Effector CD8-positive, alpha-beta T cell (primary cell): ENCODE measurements at places on chromosomes 3 and 15.

DNA sequence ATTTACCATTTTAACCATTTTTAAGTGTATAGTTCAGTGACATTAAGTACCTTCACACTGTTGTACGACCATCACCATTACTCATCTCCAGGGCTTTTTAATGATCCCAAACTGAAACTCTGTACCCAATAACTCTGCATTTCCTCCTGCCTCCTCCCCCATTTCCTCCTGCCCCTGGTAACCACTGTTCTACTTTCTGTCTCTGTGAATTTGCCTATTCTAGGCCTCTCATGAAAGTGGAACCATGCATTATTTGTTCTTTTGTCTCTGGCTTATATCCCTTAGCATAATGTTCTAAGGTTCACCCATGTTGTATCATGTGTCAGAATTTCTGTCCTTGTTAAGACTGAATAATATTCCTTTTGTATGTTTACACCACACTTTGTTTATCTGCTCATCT, 154.2 kb downstream of the MECOM start:
- no peak for DNase-seq

DNA sequence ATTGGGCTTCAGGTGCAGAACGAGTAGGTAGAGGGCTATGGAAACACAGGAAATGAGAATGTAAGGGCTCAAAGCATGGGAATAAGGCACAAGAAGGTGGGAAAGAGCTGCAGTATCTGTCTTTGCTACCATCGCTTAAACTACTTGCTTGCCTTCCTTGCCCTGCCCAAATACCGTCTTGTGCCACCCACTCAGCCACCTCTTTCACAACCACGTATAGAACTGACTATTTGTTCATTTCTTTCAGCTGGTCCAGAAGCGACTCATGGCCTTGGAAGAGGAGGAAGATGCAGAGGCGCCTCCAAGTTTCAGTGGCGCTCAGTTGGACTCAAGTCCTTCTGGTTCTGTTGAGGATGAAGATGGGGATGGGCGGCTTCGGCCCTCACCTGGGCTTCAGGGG, 11.8 kb downstream of the LPCAT4 start:
- no peak for DNase-seq

GRCh38 chr3:177079684-177080083, 117.6 kb downstream of the TBL1XR1 start:
- no peak for DNase-seq

- DNase-seq = no peak
Measured at GRCh38 chr3:52534281-52535183, 875 bp upstream of the NT5DC2 start.

DNA sequence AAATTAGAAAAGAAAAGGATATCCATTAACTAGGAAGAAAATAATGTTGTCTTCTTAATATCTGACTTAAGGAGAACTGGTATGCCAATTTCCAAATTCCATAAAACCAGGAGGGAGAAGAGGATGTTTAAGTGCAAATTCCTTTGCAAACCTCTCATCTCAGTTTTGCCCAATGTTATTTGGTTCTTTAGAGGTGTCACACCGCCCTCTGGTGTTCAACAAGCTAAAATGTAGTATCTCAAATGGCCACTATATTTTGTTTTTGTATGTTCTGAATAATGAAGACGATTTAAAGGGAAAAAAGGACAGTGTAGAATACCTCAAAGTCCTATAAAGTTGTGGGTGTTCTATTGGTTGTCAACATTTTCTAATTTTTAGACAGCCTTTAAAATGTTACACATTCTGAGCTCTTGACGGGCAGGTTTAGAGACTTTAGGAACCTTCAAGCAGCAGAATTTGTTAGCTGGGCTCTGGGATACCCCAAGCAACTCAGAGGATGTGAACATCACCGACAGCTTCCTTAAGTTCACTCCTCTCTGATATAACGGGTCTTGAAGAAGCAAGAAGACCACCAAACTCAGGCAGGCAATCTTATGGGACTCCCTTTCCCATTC, 458.3 kb downstream of the MFSD1 start:
- DNase-seq = peak; percentile 0

GRCh38 chr15:73305331-73306211, 63.2 kb downstream of the HCN4 start:
- no peak for DNase-seq

- no peak for DNase-seq
Measured at GRCh38 chr3:109887293-109887692, 549.9 kb upstream of the DPPA4 start.

DNA sequence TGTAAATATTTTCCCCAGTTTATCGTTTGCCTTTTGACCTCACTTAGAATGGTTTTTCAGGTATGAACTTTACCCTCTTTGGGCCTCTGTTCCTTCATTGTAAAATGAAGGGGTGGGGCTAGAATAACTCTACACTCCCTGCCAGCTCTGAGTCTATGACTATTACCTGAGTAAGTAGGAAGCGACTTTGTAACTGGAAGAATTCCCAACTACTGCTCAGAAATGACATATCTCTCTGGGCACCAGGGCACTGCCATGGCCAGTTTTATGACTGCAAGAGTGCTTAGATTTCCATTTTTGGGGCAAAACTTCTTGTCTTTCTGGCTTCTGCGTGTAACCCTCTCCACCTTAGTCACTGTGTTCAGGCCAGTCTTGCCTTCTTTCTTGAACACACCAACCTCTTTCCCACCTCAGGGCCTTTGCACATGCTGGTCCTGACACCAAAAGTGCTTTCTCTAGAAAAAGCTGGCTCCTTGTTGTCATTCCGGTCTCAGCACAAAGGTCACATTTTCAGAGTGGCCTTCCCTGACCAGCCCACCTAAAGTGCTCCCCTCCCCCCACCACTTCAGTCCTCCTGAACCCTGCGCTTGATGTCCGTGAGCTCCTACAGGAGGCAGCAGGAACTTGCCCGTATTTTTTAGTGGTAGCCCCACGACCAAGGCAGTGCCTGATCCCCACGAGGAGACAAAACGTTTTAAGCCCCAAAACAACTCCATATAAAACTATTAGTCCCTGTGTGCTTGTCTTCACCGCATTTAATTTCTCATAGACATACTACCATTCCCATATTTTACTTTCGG, 25.6 kb downstream of the CDCP1 start:
- no peak for DNase-seq

DNA sequence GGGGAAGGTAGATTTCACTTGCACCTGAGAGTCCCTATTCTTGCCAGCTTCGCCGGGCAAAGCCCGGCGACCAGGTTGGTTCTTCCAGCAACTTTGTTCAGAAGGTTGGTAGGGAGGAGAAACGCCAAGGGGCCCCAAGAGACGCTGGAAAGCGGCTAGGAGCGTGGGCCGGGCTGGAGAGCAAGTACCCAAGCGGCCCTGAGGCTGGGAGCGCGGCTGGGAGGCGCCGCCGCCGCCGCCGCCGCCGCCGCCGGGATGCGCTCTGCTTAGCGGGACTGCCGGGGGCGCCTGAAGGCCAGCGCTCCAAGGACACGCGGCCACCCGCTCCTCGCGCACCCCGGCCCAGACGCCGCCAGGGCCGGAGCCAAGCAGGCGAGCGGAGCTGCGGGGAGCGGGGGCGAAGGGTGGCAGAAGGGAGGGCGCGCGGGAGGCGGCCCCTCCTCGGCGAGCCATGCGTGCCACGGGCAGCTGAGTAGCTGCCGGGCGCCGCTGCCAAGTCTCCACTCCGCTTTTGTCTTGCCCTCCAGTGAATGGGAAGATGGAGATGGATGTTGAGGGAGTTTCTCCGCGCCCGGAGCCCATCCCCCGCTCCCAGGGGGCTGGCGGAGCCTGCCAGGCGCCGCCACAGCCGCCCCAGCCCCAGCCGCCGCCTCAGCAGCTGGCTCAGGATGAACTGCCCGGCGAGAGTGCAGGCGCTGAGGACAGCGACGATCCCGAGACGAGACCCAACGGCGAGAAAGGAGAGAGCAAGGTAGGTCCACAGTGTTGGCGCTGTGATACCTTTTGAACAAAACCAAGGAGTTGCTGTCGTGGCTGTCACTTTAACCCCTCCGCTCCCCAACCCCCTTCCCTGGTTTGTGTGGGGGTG, 227.4 kb upstream of the AZI2 start:
- DNase-seq = no peak

- DNase-seq = no peak
Measured at GRCh38 chr3:43400781-43401730, 114.7 kb downstream of the SNRK start.

GRCh38 chr3:125194849-125195601, 17.5 kb downstream of the SLC12A8 start:
- DNase-seq = no peak

DNA sequence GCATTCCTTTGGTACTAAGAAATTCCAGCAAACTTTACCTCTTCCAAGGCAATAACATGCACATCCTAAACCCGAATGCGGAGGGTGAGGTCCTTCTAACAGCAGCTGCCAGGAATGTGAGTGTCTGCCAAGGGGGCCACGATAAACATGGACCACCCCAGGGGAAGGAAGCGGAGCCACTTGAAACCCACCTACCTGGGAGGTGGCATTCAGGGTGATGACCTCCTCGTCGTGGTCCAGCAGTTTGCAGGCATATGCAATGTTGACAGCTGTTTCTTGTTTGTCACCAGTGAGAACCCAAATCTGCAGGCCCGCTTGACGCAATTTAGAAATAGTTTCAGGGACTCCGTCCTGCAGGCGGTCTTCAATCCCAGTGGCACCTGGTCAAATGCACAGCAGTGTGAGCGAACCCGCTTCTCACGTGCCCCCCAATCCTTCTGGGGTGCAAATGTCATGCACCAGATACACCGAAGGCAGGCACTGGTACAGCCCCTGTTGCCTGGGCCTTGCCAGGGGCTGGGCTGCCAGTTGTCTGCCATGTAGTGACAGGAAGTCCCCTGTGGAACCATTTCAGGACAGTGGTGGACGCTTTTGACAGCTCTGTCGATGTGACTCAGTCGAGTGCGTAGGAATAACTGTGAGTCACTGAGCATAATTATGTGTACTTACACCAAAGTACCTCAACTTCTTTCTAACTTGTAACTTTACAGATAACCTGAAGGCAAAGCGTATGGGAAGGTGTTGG, 161.2 kb downstream of the ATP10A start:
- no peak for DNase-seq

GRCh38 chr15:47299846-47300434, 417.4 kb upstream of the SEMA6D start:
- no peak for DNase-seq

- no peak for DNase-seq
Measured at GRCh38 chr15:29438703-29439055, 169.1 kb upstream of the NSMCE3 start.

GRCh38 chr3:33167716-33168336, 50.8 kb downstream of the SUSD5 start:
- no peak for DNase-seq

GRCh38 chr3:196177967-196178366, 33.2 kb downstream of the ZDHHC19 start:
- no peak for DNase-seq

DNA sequence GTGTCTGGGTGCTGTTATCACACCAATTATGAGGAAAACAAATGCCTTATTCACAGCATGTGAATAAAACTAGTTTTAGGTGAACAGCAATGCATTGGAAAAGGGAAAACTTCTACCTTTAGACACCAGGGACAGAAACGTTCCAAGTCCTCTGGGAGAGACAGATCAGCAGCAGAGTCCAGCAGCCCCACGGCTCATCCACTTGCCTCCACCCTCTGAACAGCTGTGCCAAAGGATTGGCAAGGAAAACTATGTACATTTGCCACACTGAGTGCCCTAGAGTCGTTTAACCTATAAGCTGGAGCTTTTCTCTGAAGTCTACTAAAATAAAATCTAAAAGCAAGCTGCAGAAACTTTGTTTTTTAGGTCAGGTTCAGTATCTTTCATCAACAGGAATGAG, 107.7 kb upstream of the EIF1B start:
- DNase-seq = no peak

- no peak for DNase-seq
Measured at GRCh38 chr3:110414855-110415254, 656.8 kb upstream of the NECTIN3 start.

- DNase-seq = no peak
Measured at GRCh38 chr3:177529071-177529550, 331.8 kb upstream of the TBL1XR1 start.

GRCh38 chr3:122101646-122102045, 46.5 kb downstream of the CD86 start:
- DNase-seq = no peak

- no peak for DNase-seq
Measured at GRCh38 chr3:7947930-7948329, 553.7 kb upstream of the LMCD1 start.

- DNase-seq = no peak
Measured at GRCh38 chr15:41573396-41573795, 14.4 kb downstream of the TYRO3 start.

DNA sequence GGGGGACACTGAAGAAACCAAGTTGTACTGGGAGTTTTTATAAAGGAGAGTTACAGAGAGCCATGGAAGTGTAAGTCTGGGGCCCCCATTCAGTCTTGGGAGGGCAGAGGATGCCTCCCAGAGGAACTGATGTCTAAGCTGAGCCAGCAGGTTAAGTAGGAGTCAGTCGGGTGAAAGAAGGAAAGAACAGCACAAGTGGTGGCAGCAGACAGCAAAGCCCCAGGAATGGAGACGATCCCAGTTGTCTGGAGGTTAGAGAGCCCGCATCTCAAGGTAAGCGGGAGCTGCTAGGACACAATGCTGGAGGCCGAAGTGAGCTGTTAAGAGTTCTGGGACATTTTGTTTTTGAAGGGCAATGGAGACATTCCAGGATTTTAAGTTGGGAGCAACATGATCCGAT, 88.8 kb downstream of the TAMM41 start:
- DNase-seq = no peak

DNA sequence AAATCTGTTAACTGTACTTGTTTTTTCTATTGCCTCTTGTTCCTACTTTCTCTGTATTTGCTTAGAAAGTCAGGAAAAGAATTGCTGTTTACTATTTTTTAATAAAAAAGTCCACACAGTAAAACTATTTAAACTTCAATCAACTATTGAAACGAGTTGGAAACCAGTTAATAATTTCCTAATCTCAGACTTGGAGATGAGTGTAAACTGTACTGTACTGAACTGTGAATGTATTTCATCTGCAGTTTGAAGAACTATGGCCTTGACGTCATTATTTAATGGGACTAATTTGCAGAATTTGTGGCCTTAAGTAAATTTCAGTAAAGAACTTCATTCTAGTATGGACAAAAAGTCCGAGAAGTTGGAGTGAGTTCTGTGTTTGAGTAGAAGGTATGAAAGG, 89.1 kb downstream of the LRRC28 start:
- no peak for DNase-seq

DNA sequence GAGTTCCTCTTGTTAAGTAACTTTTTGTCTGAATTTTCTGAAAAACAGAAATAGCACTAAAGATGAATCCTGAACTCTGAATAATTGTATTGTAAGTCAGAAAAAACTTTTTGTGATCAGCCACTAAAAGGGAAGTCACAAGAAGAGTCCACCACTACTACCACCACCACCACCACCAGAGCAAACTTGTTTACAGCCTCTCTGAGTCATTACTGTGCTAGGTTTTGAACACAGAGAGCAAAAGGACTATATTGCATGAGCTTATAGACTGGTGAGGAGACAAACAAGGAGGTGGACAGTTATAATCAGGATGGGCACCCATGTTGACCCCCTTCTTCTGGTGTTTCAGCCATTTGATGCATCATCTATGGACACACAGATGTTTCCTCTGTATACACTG, 141.7 kb downstream of the IL5RA start:
- no peak for DNase-seq

DNA sequence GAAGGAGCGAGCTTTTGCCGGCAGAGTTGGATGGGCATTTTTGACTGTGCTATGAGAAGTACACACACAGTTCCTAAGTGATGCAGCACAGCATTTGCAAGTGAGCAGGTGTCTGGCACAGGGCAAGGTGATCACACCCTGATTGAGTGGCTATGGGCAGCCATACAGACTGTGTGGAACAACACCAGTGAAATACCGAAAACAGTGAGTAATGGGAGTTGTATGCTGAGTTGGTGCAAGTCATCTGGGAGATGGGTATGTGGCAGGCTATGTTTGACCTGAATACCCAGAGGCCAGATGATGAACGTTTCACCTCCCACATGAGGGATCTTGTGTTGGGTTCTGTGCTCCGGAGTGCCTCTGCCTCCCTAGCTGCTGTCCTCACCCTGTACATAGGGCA, 53.5 kb upstream of the TIPARP start:
- DNase-seq = no peak
